Esophagus squamous epithelium (tissue), 5 donors: ENCODE measurements at places on chromosomes 6 and 20.

DNA sequence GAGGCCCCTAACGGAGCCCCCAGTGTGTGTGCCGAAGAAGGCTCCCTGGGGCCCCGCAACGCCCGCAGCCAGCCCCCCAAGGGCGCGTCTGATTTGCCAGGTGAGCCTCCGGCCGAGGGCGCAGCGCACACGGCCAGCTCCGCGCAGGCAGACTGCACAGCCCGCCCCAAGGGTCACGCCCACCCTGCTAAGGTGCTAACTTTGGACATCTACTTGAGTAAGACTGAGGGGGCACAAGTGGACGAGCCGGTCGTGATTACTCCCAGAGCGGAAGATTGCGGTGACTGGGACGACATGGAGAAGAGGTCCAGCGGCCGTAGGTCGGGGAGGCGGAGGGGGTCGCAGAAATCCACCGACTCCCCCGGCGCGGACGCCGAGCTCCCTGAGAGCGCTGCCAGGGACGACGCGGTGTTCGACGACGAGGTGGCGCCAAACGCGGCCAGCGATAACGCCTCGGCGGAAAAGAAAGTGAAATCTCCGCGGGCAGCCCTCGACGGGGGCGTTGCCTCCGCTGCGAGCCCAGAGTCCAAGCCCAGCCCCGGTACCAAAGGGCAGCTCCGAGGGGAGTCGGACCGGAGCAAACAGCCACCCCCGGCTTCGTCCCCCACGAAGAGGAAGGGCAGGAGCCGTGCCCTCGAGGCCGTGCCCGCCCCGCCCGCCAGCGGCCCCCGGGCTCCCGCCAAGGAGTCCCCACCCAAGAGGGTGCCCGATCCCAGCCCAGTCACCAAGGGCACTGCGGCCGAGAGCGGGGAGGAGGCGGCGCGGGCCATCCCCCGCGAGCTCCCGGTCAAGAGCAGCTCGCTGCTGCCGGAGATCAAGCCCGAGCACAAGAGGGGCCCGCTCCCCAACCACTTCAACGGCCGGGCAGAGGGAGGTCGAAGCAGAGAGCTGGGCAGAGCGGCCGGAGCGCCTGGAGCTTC is 117.0 kb downstream of the RTN4IP1 start:
- DNase-seq: no peak

- no peak for DNase-seq
Observed at GRCh38 chr6:47169785-47170616, 127.9 kb upstream of the ADGRF1 start.

- DNase-seq: no peak
Observed at GRCh38 chr20:1671891-1672669, 14.5 kb upstream of the SIRPG start.

- no peak for DNase-seq
Observed at GRCh38 chr6:110475066-110475653, 1.3 kb downstream of the SLC22A16 start.

GRCh38 chr6:4889701-4890100 is 113.5 kb downstream of the CDYL start:
- DNase-seq: no peak

GRCh38 chr20:36768768-36769430 is 4.7 kb downstream of the DSN1 start:
- no peak for DNase-seq

DNA sequence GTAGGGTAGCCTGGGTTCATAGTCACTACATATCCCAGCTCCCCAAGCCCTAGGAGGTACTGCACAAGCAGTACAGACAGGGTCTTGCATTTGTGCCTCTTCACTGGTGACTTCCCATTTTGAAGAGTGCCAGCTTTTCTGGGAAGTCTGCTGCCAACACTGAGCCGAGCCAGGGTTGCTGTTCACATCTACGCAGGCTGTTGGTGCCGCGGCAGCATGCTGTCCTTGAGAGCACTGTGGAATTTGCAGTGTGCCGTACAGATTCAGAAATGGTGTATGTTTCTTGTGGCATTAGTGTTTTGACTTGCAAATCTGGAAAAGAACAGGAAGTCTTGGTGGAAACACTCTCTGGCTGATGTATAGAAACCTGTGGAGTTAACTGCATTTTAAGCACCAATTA is 67.5 kb downstream of the JARID2 start:
- no peak for DNase-seq

- DNase-seq: no peak
Observed at GRCh38 chr6:52233005-52233404, 11.3 kb downstream of the IL17F start.
